ENCODE measurements at places on chromosomes 4 and X.

GRCh38 chr4:40940317-40940741 is 190.6 kb downstream of the NSUN7 start:
- DNase-seq = no peak

DNA sequence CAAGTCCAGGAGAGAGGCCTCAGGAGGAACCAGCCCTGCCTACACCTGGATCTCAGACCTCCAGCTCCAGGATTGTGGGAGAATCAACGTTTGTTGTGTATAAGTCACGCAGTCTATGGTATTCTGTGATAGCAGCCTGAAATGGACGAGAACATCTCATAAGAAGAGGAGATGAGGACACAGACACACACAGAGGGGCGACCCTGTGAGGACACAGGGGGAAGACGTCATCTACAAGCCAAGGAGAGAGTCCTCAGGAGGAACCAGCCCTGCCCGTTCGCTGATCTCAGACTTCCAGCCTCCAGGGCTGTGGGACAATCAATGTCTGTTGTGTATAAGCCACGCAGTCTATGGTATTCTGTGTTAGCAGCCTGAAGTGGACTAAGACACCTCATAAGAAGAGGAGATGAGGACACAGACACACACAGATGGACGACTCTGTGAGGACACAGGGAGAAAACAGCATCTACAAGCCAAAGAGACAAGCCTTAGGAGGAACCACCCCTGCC is 20.3 kb downstream of the P2RY8 start:
- no peak for DNase-seq

- no peak for DNase-seq
Measured at GRCh38 chr4:154487145-154487544, 4.5 kb downstream of the DCHS2 start.

DNA sequence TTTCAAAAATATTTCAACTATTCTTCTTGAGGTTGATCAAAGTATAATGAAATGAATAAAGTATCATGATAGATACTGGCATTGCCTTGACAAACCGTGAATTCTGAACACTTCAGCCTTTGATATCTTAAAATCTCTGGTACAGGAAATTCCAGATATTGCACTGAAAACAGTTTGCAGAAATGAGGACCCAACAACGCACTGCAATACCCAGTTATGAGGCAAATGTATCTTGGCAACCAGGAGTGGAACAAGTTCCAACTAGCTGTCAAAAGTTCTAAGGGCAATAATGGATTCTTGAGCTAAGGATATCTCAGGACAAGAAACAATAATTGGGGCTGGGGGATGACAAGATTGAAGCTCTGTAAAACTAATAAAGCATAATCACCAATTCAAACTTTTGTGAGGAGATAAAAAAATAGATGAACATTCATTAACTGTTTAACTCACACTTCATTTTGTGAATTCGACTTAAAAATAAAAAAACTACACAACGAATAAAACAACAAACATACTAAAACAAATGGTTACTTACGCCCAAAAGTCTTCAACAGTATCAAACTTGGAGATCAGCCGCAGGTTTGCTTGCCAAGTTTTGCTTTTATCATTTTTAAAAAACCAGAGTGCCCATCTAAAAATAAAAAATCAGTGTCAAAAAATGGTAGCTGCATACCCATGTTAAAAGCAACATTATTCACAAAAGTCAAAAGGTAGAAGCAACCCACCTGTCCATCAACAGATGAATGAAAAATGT is 38.1 kb downstream of the EIF4E start:
- no peak for DNase-seq

DNA sequence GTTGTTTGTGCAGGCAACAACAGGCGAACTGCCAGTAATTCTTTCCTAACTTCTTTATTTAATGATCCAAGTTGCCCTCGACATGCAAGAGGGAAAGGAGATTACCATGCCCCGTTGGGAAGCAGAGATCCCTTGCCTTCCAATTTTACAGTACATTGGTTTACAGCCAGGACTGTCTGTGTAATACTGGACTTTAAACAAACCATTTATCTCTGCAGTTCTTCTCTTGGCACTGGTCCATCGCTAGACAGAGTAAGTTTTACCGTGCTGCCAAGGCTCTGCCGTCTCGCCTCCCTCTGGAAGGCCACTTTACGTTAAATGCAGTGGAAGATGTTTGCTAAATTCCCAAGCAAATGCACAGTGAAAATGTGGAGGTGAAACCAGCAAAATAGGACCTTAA is 660.3 kb upstream of the PRKX start:
- DNase-seq = no peak

- DNase-seq = no peak
Measured at GRCh38 chrX:87901060-87901459, 383.5 kb downstream of the KLHL4 start.

- DNase-seq = no peak
Measured at GRCh38 chrX:136827026-136827425, 46.3 kb upstream of the ARHGEF6 start.

GRCh38 chrX:153845842-153846241 is 15.5 kb upstream of the PDZD4 start:
- DNase-seq = no peak

- no peak for DNase-seq
Measured at GRCh38 chr4:150235808-150236271, 157.6 kb downstream of the DCLK2 start.

DNA sequence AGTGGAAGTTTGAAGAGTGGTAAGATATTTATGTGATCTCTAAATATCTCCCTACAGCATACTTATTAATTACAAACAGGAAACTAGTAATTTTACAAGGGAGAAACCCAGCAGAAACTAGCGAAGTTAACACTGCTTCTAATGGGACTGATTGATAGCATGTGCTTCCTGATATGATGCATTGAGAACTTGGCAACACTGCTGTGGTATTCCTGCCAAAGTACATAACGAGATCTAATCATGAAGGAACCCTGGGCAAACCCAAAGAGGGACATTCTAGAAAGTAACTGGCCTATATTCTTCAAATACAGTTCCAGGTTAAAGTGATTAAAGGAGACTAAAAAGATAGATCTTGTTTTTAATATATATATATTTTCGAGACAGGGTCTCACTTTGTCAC is 4.6 kb upstream of the GPR34 start:
- DNase-seq = no peak

DNA sequence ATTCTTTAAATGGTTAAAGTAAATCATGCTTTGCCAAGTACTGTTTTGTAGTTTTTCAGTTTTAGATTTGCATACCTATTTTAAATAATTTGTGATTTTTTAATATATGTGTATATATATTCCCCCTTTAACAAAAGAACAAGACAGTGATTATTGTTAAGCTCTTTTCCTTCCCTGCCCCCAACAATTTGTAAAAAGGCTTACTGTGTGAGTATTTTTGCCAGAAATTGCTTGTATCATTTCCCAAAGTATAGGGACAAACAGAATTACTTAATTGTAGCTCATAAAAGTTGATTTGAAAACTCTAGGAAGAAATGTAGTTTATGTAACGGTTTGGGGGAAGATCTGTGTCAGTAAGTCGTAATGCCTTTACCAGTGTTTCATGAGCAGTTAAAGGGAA is 19.0 kb downstream of the CPEB2 start:
- no peak for DNase-seq

DNA sequence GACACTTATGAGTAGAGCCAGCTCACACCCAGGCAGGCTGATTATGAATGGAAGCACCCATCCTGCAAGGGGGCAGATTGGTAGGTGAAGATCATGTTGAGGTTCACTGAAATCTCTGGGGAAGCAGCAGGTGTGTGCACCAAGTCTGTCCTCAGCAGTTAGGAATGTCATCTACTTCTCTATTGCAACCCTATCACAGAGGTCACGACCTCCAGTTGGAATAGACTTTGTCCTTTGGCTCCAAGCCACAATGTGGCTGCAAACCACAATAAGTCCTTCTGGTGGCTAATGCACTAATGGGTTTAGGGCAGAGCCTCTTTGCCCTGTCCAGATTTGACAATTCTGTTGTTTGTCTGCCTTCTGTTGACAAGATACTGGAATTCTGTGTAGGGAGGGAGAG is 1056.7 kb downstream of the PCDH19 start:
- no peak for DNase-seq

DNA sequence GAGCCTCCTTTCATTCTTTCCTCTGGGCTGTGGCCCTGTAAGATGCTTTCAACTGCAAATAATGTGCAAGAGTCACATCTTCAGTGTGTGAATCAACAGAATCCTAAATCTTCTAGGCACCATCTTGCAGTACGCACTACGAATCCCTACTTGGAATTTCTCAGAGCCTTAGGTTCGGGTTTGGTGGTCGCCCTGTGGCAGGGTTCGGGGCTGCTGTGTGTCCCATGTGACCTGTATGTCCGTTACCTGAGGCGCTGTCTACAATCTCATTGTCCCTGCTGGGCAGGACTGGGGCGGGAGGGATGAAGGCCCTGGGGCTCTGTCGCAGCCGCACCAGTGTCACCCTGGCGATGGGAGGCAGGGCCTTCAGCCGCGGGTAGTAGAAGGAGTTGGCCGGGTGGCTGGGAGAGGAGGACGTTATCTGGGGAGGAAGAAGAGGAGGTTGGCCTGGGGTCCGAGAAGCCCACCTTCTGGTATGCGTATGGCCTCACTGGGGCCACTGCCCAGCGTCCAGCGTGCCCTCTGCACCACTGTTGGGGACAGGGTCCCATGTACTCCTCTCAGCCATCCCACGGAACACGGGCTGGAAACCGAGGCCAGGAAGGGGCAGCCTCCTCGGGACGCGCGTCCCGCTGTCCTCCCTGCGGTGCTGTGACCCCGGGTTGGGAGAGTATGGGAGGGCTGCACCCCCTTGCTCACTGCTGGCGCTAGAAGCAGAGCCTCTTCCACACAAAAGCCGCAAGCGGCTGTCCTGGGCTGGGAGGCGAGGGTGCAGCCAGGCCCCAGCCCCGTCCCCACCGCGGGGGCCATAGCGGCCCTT is 2.0 kb downstream of the SPON2 start:
- no peak for DNase-seq

GRCh38 chr4:155705664-155706063 is 39.0 kb downstream of the GUCY1A1 start:
- DNase-seq = peak; percentile 4

DNA sequence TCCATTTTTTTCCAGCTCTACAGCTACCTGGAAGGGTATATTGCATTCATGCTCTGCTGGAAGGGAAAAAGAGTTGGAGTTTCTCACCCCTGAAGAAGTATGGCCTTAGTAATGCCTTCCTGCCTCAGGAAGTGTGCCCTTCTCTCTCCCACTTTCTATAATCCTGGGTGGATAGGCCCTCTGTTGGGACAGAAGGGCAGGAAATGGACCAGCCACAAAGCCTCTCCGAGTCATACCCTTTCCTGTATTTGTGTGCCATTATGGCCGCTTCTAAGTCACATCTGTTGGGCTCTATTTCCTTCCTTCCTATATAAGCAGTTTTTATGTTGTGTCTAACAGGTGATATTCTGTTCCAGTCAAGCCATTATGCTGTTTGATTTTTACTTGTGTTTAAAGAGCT is 74.8 kb upstream of the SMARCA5 start:
- DNase-seq = peak; percentile 8

- no peak for DNase-seq
Measured at GRCh38 chr4:126755506-126755905, 877.3 kb upstream of the INTU start.

DNA sequence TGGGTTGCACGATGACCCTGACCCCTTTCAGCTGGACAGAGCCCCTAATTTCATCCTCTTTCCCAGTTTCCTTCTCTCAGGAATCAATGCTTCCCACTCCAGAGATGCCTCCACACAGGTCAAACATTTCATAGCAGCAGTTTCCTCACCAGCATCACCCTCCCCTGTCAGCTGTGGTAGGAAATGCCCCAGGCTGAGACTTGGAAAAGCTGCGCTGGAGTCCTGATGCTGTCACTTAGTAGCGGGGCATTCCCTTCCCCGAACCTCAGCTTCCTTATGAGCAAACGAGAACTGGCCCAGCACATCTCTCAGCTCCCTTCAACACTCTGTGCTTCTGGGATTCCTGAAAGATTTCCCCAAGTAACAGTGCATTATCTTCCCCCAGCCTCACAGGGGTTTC is 2.7 kb downstream of the GJB1 start:
- no peak for DNase-seq

DNA sequence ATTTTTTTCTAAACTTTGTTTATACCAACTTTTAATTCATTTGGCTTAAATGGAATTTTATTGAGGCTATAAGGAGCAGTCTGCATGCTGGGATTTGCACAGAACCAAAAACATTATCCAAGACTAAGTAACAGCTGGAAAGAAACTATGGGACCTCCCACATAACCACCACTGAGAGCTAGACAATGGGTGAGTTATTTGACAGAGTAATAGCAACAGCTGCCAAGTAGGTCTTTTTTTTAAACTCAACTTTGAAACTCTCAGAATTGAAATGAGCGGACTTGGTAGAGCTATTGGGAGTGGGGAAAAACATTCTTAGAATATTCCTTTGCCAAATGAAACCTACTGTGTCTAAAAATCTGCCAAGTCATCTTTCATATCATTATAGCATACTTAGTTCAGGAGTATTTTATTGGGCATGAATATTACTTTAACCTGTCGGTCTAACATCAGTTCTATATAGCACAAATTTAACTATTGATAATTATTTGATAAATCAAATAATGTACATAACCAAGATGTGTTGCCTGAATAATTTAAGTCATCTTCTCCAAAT is 1428.0 kb downstream of the PCDH7 start:
- DNase-seq = no peak

GRCh38 chr4:56613101-56613862 is 67.8 kb downstream of the HOPX start:
- peak; percentile 44 for DNase-seq

- DNase-seq = no peak
Measured at GRCh38 chrX:39144323-39144722, 343.1 kb downstream of the MID1IP1 start.

GRCh38 chr4:54173281-54173912 is 55.7 kb upstream of the PDGFRA start:
- no peak for DNase-seq

GRCh38 chr4:4888695-4889094 is 29.2 kb downstream of the MSX1 start:
- DNase-seq = no peak

DNA sequence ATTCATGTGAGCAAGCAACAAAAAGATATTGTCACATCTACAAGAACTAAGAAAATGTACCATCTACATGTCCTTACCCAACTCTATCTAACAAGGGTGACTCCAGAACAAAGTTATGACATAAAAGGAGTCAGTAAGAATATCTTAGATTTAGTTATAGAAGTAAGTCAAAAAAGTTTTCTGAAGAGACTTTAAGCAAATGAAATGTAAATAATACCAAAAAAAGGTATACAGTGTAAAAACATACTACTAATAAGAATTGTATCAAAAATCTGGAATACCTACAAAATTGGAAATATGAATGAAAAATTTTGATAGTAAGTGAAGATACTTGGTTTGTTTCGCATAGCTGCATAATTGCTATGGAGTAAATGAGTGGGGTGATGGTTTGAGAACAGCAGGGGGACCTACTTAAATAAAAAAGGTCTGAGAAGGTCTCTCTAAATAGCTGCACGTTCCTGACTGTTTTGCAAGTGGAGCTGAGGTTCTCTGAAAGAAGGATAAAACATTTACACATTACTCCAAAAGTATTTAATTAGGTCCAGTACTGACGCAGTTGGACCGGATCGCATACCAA is 51.0 kb upstream of the ENPP6 start:
- DNase-seq = no peak

GRCh38 chr4:113682730-113683537 is 78.6 kb downstream of the CAMK2D start:
- no peak for DNase-seq

GRCh38 chrX:3263681-3264126 is 82.7 kb downstream of the MXRA5 start:
- peak; percentile 22 for DNase-seq

Data from Daoy (cell line).